AG04449 (cell line): ENCODE measurements at places on chromosomes 16 and 17.

DNA sequence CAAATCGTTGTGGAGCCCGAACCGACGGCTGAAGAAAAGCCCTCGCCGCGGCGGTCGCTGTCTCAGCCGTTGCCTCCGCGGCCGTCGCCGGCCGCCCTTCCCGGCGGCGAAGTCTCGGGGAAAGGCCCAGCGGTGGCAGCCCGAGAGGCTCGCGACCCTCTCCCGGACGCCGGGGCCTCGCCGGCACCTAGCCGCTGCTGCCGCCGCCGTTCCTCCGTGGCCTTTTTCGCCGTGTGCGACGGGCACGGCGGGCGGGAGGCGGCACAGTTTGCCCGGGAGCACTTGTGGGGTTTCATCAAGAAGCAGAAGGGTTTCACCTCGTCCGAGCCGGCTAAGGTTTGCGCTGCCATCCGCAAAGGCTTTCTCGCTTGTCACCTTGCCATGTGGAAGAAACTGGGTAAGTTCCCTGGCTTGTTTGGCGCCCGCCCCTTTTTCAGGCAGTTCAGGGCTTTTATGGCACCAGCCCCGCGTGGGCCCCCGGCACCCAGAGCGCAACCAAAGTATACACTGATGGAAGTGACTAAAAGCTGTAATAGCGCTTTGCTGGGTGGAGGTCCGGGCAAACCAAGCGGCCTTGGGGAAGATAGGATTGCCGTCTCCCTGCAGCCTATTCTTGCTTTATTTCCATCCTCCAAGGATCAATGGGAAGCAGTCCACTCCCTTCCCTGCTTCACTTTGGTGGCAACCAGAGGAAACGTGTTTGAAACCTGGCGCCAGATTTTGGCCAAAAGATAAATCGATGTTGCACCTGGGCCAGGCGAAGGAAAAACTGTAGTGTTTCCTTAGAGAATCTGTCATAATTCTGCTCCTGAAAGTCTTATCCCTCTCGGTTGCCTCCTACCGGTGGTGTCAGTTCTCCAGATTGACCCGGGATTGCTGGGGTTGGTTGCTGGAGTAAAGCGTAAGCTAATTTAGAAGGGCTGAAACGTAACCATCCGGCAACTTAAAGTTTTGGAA, 775 bp downstream of the PPM1D start:
- DNase-seq: no peak

GRCh38 chr16:1310832-1311200, 1.4 kb downstream of the UBE2I start:
- no peak for DNase-seq

- no peak for DNase-seq
Measured at GRCh38 chr17:76840884-76841775, 27.1 kb upstream of the MGAT5B start.

GRCh38 chr16:87229230-87230188, 87.7 kb downstream of the C16orf95 start:
- DNase-seq: no peak

DNA sequence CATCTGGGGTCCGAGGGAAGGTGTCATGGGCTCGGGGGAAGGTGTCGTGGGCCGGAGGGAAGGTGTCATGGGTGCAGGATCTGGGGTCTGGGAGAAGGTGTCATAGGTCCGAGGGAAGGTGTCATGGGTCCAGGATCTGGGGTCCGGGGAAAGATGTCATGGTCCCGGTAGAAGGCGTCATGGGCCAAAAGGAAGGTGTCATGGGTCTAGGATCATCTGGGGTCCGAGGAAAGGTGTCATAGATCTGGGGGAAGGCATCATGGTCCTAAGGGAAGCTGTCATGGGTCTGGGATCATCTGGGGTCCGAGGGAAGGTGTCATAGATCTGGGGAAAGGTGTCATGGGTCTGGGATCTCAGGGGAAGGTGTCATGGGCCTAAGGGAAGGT, 942 bp downstream of the RAB40C start:
- no peak for DNase-seq

DNA sequence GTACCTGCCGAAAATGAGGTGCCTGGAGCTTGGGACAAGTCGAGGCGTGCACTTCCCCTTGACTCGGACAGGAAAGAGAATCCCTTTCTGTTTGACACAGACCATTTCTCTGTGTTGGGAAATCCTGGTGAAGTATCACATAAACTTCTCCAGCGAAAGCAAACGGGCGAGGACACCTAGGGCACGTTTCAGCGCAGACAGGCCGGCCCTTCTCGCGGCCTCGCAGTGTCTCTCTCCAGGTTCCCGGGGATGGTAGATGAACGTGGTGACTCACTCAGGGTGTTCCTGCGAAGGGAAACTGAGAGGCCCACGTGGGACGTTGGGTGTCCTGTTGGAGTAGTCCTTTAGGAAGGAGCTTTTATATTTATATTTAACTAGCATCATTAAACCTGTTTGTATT, 36.3 kb upstream of the ZNF750 start:
- DNase-seq: no peak

DNA sequence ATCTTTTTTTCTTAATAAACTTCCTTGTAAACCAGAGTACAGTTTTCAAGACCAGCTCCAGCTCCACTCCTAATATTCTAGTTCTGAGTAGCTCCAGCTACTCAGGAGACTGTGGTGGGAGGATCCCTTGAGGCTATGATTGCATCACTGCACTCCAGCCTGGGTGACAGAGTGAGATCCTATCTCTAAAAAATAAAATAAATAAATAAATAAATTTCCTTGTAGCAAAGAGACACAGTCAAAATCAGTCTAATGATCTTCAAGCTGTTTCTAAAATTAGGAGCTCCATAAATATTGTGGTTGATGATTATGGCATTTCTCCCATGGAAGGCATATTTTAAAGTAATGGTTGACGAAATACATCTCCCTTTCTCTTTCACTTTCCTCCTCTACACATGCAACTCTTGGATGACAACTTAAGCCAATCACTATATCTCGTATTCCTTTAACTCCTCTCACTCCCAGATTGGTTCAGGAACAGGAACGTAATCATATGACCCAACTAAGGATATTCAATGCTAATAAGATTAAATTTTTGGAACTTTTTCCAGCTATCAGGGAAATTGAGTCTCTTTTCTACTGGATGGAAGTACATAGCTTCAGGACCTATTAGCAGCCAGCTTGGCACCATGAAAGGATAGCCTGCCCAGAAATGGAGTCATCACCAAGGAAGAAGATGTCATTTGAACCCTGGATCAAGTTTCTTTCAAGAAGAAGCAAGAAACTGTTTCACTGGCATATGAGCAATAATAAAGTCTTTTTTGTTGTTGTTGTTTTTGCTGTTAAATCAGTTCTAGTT, 42.1 kb upstream of the TAOK1 start:
- DNase-seq: no peak

GRCh38 chr17:42562388-42563142, 617 bp downstream of the COASY start:
- DNase-seq: no peak

GRCh38 chr16:14324581-14324980, 253.5 kb downstream of the MRTFB start:
- no peak for DNase-seq

- DNase-seq: no peak
Measured at GRCh38 chr17:9178319-9178718, 157.0 kb downstream of the NTN1 start.

- no peak for DNase-seq
Measured at GRCh38 chr17:19237389-19238166, 412 bp downstream of the EPN2 start.

- DNase-seq: no peak
Measured at GRCh38 chr17:65158041-65158440, 20.9 kb downstream of the RGS9 start.

DNA sequence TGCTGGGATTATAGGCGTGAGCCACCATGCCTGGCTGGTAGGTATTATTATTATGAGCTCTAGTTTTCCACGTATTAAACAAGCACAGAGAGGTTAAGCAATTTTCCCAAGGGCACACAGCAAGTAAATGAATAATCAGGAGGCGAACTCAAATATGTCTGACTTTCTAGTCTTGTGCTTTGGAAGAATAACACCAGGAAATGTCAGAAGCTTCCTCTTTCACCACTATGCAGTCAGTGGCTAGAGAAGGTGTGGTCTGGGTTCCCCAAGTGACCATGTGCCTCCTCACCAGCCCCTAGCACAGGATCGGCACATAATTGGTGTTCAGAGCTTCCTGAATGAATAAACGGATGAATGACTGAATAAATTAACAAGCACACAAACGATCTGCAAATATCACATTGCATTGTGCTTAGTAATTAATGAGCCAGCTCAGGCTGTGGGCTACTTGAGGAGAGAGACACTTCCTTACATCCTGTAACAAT, 21.6 kb upstream of the SCNN1B start:
- DNase-seq: no peak

GRCh38 chr17:74861662-74862107, 2.0 kb upstream of the GRIN2C start:
- DNase-seq: no peak

DNA sequence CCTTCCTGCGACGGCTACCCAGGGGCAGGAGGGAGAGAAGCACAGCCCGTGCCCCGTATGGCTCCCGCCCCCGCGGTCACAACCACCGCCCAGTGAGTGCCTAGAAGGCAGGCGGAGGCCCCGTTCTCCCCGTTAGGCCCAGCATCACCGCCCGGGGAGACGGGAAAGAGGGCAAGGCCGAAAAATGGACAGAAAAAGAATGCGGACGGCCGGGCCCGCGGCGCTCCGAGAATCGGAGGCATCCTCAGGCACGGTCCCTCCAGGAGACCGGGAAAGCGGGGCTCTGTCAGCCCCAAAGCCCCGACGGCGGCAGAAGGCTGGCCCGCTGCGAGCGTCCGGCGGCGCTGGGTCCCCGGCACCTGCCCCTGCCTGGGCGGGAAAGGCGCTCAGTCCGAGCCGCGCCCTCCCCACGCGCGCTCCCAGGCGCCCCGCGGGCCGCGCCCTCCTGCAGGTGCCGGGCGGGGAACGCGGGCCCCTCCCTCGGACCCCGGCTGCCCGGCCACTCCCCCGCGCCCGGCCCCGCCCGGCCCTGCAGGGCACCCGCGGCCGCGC, 407 bp downstream of the MCRIP1 start:
- no peak for DNase-seq

DNA sequence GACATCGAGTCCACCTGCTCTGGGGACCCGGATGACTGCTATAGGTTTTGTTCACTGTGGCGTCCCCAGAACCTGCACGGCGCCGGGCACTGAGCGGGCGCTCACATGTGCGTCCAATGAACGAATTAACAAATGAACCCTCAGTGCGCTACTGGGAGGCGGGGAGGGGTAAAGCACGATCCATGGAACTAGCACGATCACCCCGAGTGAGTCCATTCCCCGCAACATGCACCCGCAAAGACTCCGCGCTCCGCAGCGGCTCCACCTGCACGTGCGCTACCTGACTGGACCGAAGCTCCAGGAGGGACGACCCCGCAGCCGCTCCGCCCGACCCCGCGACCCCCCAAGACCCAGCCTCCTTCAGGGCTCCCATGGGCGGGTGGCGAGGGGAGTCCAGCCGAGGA, 491 bp downstream of the TRAP1 start:
- DNase-seq: no peak

DNA sequence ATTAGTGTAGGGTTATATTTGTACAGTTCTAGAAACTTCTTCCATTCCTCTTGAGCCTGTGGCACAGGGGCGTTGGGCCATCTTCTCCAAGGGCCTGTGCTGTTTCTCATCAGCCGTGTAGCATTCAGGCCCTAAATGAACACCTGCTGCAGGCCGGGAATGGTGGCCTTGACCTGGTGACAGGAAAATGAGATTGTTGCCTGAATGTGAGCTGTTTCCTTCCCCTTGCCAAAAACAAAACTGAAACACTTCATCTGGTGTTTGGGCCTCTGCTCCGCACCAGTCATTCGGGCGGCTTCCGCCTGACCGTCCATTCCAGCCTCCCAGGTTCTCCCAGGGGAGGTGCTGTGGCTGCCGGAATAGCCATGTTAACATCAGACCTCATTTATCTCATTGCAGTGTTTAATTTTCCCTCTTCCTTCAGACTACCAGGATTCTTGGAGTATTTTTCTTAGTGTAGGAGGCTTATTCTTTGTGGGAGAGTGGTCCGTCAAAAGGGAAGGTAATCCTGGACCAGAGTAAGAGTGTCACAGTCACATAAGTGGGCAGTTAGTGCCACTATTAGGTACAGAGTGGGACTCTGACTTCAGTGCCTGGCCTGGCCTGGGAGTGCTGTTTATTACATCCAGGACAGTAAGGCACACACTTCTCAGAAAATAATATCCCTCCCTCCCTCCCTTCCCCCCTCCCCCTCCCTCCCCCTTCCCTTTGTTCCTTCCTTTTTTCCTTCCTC, 61.9 kb downstream of the WWP2 start:
- DNase-seq: no peak

GRCh38 chr16:30010844-30011713, at the start of gene DOC2A:
TSS of gene DOC2A (minus strand) at chr16:30011027. CDS start at chr16:30010222, 805 bp downstream.
- DNase-seq: no peak

GRCh38 chr16:20387978-20388377, 16.6 kb downstream of the PDILT start:
- DNase-seq: no peak

DNA sequence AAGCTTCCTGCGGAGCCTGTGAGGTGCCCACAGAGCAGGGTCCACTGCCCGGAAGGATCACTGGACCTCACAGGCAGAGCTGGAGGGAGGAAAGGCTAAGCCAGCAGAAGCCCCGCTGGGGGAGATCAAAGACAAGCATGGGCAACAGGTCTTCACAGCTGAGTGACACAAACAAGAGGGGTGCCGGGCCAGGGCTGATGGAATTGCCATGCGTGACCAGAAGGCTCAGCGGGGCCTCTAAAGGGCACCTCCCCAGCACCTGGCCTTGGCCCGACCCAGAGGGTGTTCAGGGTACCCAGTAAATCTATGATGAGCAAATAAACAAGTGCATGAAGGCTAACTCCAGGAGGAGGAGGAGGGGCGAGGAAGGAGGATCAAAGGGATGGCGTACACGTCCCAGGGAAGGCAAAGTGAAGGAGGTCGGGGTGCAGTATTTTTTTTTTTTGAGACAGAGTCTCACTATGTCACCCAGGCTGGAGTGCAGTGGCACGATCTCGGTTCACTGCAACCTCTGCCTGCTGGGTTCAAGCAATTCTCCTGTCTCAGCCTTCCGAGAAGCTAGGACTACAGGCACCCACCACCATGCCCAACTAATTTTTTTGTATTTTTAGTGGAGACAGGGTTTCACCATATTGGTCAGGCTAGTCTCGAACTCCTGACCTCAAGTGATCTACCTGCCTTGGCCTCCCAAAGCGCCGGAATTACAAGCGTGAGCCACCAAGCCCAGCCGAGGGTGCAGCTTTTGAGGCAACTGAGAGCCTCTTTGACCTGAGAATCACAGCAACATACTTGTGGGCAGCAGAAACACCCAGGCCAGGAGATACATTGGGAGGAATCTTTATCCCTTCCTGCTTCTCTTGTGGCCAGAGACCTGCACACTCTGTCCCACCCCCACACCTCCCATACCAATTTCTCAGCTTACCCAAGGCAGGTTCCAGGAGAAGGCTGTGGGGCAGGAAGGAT, 16.1 kb upstream of the EXOC7 start:
- DNase-seq: no peak

GRCh38 chr16:27374804-27375425, 27.1 kb upstream of the IL21R start:
- DNase-seq: no peak

GRCh38 chr16:74939688-74940087, 45.2 kb downstream of the WDR59 start:
- DNase-seq: no peak

GRCh38 chr16:74633686-74634085, 26.8 kb upstream of the GLG1 start:
- DNase-seq: no peak
